NCI-H82 (cell line): ENCODE measurements at places on chromosomes 2 and 18.

DNA sequence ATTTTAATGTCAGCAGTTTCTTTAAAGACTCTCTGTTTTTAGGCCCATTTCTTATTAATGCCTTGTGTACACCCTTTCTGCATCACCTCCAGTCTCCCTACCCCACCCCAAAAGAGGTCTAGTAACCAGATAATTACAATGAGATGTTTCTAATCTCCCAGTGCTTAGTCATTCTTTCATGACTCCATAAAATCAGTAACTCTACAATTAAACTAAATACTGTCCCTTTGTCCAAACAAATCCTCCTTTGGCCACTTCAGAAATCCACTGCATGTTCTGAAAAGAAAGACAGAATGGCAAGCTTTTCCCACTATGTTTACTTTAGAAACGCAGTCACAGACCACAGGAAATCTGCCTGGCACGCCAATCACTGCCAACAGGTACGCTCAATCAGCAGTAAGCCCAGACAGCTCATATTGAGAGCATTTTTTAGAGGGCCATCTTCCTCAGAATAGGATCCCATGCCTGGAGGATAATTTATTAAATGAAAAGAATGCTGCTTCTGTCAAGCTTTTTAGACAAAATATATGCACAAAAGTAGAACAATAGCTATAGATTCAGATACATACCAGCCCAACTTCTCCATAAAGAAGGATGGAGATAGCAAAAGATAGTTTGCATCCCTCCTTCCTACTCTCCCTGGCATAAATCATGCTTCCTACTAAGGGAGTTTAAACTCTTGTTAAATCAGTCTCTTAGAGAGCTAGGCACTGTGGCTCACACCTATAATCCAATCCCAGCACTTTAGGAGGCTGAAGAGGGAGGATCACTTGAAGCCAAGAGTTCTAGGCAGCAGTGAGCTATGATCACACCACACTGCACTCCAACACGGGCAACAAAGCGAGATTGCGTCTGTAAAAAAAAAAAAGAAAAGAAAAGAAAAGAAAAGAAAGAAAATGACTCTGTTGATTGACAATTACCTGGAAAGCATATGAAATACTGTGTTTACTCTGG, 14.6 kb downstream of the CLASP1 start:
- DNase-seq = peak; percentile 10

- no peak for DNase-seq
Measured at GRCh38 chr2:905091-905832, 45.4 kb upstream of the SNTG2 start.

DNA sequence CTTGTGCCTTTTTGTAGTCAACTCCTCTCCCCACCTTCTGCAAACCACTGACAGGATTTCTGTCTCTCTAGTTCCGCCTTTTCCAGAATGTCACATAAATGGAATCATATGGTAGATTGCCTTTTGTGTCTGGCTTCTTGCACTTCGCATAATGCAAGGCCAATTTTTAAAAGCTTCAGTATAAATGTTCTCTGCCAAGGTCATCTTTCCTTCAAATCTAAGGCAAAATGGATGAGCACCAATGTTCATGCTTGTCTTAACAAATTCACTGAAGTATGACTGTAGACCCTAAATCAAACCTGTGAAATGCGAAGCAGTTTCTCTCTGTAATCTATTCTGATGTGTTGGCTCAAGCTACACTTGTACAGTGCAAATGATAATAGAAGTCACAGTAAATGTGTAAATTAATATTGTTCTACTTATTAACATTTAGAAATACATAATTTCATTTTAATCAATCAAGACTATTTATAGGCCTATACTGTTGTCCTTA, 92.8 kb upstream of the GLS start:
- no peak for DNase-seq

GRCh38 chr2:71060871-71061270, 7.6 kb upstream of the NAGK start:
- no peak for DNase-seq

- peak; percentile 78 for DNase-seq
Measured at GRCh38 chr2:160210599-160211138, 10.6 kb upstream of the ITGB6 start.

- DNase-seq = no peak
Measured at GRCh38 chr2:2806711-2807110, 475.6 kb upstream of the MYT1L start.

- no peak for DNase-seq
Measured at GRCh38 chr2:11096591-11096990, 58.7 kb upstream of the SLC66A3 start.

- no peak for DNase-seq
Measured at GRCh38 chr2:68838641-68839040, 32.6 kb downstream of the BMP10 start.

DNA sequence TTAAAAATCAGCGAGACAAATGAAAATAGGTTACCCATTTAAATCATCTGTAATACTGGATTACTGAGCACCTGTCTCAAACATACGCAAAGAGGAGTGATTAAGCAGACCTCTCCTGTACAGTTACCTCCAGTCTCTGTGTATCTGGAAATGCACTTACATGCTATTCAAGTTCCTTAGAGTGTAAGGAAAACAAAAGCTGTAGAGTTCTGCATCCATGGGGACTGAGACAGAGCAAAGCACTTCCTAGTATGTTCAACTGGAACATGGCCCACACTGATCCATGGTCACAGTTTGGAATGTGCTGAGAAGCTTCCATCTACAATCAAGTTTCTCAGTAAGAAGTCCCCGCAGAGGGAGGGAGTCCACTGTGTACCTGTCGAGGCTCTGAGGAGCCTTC, 63.9 kb downstream of the PPP4R1 start:
- DNase-seq = no peak

DNA sequence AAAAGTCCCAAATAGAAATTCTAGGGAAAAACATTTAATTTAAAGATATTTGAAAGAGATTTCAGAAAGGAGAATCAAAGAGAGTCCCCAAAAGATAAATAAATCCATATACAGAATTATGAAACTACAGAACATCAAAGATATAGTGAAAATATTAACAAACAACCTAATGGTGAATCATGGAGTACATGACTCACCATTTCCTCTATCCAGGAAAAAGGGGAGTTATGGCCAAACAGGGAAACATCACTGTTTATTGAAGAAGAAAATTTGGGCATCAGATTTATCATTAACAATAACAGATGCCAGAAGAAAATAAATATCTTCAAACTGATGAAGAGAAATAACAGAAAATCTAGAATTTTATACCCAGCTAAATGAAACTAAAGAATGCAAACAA, 448.3 kb downstream of the CDH2 start:
- DNase-seq = no peak
